ENCODE measurements at places on chromosomes 16 and 17.

DNA sequence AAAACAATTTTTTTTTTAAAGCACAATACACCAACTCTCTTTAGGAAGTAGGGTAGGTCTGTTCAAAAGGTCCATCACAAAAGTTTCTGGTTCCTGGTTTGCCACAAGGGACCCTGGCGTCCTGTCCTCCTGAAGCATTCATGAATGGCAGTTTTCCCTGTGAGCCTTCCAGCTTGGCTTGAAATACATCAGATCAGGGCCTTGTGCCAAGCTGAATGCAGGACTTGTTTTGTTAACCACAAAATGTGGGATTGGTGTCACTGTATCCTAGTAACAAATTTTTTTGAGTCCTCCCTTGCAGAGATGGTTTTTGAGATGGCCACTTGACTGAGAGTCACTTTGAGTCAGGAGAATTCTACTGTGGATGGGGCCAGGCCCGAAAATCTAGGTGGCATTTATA lies 3.9 kb downstream of the GNAO1 start:
- no peak for DNase-seq

DNA sequence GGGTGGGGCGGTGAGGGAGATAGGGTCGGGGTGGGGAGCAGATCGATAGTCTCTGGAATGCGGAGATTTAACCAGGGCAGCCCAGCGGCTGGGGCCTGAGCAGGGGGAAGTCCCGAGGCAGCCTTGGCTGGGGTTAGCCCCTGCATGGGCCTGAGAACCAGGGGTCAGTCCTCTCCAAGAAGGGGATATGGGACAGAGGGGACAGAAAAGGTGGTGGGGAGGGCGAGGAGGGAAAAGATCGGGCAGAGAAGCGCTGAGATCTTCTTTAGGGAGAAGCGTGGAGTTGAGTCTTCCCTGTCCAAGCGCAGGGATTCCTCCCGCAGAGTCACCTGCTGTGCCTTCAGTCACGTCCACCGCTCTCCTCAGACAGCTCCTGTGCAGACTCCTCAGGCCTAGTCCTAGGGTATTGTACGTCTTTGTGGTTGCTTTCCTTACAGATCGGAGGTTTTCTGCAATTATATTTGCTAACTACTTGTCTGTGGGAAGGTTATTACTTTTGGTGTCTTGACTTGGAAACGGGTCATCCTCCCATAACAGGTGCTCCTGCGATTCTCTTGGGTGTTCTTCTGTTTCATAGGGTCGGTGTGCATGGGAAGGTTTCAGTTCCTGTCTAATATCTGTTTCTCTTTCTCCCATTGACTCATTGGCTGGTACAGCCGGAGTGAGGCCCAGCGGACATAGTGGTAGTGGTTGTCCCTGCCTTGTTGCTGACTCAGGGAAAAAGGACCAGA lies 952 bp downstream of the CD300A start:
- DNase-seq, result no peak

DNA sequence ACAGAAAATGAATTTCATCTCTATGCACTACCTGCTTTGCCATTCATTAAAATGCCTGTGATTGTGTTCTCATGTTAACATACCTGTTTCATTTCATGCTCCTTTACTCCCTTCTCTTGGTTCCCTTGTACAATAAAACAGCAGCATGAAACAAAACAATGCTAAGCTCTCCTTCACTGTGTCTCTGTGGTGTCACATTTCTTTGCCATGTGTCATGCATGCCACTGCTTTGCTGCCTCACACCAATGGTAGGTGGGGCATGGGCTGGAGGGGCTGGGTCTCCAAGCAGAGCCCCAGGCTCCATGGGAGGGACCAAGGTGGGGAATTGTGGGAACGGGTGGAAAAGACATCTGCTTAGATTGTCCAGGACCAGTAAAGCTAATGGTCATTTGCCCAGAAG lies 83.6 kb downstream of the RGS9 start:
- DNase-seq, result no peak

- DNase-seq, result no peak
These were observed 140.9 kb downstream of the SHISA9 start for GRCh38 chr16:13042291-13042685.

DNA sequence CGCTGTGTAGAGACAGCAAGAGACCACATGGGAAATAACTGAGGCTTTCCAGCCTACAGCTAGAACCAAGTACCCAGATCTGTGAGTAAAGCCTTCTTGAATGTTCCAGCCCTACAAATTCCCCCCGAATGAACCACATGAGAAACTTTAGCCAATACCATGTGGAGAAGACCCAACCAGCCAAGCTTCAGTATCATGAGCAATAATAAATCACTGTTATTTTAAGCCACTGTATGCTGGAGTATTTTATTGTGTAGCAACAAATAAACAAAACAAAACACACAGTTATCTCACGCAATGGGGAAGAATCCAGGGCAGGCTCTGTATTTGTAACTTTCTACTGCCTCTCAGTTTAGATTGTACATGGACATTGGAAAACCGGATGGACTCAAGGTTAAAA lies 426.2 kb downstream of the CDH11 start:
- DNase-seq, result no peak

DNA sequence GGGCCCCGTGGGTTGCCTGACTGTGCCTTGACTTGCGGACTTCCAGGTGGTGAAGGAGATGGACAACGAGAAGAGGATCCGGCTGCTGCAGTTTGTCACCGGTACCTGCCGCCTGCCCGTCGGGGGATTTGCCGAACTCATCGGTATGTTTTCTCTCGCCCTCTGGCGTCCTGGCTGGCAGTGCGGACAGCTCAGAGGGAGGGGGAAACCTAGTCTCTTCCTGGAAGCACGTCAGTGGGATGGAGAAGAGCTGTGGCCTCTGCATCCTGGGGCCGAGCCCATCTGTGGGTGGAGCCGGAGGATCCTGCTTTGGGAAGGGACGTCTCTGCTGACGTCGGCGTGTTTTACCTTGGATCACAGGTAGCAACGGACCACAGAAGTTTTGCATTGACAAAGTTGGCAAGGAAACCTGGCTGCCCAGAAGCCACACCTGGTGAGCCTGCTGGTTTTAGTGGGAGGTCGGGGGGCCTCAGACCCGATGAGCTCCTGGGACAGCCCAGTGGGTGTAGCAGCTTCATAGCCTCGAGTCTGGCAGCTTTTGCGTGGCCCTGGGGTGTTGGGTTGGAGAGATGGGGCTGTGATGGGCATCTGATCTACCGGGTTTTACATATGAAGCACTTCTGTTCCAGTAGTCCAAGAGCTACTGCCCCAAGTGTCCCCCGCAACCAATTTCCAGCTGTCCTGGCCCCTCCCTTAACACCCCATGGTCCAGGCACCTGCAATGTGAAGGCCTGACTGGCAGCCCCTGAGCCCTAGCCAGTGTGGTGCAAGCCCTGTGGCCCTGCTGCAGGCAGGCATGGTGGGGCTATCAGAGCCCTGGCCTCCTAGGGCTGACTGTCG lies 11.9 kb upstream of the CLEC18A start:
- no peak for DNase-seq

Measured in NB4 (cell line).